ENCODE measurements at places on chromosomes 2 and 18.

- no peak for DNase-seq
Observed at GRCh38 chr2:213001297-213001910, 150.0 kb downstream of the IKZF2 start.

DNA sequence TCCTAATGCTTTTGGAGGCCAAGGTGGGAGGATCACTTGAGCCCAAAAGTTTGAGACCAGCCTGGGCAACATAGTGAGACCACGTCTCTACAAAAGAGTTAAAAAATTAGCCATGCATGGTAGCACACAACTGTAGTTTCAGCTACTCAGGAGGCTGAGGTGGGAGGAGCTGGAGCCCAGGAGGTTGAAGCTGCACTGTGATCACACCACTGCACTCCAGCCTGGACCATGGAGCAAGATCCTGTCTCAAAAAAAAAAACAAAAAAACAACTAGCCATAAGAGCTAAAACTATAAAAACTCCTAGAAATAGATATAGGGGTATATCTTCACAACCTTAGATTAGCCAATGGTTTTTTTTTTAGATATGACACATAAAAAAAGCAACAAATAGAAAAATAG is 16.9 kb upstream of the COL6A3 start:
- DNase-seq = no peak

GRCh38 chr2:134917888-134918525 is 615 bp upstream of the CCNT2 start:
- peak; percentile 96 for DNase-seq

DNA sequence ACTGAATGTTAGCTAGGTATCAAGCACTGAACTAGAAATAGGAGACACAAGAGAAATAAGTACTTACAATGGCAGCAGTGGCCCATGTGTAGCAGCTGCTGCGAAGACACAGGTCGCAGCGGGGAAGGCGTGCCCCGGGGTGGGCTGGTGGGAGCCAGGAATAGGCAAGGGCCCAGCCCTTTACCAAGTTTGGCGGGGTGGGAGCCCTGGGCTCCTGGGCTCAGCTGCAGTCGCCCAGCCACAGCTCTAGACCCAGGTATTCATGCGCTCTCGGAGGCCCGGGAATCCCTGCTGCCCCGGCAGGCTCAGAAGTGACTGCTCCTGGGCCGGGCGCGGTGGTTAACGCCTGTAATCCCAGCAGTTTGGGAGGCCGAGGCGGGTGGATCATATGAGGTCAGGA is 1287.3 kb downstream of the CNTNAP5 start:
- DNase-seq = no peak

DNA sequence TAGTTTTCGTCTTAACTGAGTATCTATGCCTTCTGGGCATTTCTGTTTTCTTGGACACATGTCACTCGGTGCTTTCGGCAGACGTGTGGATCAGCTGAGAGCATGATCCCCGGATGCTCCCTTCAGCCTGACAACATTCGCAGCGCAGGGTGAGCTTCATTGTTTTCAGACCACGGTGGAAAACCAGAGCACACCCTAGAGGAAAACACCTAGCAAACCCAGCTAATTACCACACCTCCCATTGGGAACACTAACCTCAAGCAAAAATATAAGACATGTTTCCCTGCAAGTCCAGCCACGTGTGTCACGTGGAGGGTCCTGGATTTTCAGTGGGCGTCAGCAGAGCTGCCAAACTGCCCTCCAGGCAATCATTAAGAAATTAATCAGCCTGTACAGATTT is 31.0 kb downstream of the ANKRD29 start:
- DNase-seq = no peak
